Stimulated activated CD8-positive, alpha-beta memory T cell treated with anti-CD3 and anti-CD28 coated beads, Interleukin-15, amount 100 ng/mL, for 48 hours (primary cell): ENCODE measurements at places on chromosomes 12 and 14.

DNA sequence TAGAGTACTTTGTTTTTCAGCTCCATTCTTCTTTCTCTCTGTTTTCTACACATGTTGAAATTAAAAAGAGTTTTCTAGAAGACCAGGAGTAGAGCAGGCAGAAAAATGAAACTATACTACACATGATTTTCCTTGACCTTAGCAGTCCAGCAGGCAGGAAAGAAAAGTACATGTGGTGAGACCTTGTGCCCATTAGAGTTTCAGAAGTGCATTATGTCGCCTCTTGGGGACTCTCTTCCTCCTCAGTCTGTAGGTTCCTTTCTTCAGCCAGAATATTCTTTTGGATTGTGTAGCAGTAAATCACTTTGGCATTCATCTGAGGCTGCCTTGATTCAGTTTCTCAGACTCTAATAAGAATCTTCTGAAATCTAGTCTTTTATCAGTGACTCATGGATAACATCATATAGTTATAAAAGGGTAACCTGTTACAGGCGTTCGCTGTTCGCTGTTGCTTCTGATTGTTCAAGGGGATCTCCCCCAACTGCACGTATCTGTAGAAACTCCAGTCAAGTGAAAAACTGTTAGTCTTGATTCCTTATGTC is 161.8 kb downstream of the ANO4 start:
- DNase-seq: no peak

DNA sequence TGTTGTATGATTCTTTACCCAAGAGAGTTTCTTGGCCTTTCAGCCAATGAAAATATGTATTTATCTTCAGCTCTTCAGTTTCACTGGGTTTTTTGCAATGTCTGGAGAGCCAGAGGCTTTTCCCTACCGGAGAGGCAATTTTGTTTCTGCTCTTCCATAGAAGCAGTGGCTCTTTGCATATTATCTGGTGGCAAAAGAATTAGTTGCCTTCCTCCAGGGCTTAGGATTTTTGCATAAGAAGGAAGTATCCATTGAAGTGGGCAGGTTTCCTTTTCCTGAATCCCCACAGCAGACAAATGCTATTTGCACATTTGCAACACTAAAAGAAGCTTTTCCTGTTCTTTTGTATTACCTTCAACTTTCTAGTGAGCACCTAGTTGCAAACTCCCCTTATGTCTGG is 75.2 kb downstream of the NTS start:
- no peak for DNase-seq

GRCh38 chr12:3389986-3390385 is 101.0 kb upstream of the PRMT8 start:
- DNase-seq: no peak

GRCh38 chr14:86003998-86004397 is 474.1 kb downstream of the FLRT2 start:
- DNase-seq: no peak

DNA sequence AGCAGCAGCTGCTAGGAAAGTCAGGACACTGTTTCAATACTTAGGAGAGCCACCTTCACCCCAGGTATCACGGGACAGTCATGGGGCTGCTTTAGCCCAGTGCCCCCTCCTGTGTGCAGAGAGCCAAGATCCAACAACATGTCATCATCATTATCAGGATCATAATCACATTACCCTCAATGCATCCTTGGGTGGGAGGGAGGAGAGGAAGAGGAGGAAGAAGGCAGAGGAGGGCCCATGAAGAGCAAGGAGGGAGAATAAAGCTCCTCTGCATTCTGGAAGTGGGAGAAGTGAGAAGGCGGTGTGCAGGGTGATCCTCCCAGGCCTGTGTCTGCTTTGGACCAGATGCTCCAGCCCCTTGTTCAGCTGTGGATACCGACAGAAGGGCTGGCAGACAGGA is 64.2 kb downstream of the TSPAN11 start:
- DNase-seq: no peak

- DNase-seq: no peak
Measured at GRCh38 chr14:25252793-25253192, 202.8 kb upstream of the STXBP6 start.

DNA sequence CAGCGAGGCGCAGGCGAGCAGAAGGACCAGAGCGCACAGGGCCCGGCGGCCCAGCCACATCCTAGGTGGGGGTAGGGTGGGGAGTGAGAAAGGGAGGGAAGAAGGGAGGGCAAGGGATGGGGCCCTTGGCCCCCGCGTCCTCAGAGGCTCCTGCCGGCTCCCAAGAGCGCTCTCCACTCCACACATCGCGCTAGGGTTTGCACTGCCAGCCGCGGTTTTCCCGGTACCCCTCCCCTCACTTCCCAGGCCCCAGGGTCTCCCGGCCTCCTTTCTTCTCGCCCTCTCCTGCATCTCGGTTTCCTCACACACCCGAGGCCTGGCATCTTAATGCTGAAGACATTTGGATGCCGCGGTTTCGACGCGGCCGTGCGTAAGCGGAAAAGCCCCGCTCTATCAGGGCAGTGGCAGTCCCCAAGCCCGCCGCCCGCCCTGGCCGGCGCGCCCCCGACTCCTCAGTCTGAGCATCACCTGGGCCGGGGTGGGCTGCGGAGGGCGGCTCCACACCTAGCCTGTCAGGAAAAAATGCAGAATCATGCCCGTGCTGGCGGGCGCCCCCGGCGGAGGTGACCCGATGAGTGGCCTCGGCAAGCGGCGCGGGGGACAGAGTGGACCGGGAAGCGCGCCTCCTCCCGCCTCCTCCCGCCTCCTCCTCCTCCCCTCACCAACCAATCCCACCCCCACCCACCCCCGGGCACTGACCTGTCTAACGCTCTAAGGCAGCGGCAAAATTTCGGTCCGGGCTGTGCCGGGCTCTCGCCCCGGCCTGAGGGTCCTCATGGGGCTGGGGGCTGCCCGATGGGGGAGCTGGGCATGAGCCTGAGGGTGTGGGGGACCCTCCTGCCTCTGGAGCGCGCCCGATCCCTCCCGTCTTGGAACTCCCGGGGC is 686 bp downstream of the B4GALNT1 start:
- DNase-seq: no peak

- DNase-seq: no peak
Measured at GRCh38 chr12:89829434-89829975, 120.9 kb upstream of the ATP2B1 start.

GRCh38 chr12:32303174-32303549 is 96.2 kb upstream of the FGD4 start:
- DNase-seq: no peak

GRCh38 chr12:95083938-95084337 is 10.5 kb upstream of the NR2C1 start:
- DNase-seq: no peak

DNA sequence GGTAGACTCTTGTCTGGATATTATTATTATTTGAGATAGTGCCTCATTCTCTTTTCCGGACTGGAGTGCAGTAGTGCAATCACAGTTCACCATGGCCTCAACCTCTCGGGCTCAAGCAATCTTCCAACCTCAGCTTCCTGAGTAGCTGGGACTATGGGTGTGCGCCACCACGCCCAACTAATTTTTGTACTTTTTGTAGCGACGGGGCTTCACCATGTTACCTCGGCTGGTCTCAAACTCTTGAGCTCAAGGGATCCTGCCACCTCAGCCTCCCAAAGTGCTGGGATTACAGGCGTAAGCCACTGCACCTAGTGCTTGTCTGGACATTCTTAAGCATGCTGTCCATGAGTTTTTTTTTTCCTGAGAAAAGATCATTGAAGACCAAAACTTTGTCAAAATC is 498.9 kb upstream of the RGS6 start:
- DNase-seq: no peak

DNA sequence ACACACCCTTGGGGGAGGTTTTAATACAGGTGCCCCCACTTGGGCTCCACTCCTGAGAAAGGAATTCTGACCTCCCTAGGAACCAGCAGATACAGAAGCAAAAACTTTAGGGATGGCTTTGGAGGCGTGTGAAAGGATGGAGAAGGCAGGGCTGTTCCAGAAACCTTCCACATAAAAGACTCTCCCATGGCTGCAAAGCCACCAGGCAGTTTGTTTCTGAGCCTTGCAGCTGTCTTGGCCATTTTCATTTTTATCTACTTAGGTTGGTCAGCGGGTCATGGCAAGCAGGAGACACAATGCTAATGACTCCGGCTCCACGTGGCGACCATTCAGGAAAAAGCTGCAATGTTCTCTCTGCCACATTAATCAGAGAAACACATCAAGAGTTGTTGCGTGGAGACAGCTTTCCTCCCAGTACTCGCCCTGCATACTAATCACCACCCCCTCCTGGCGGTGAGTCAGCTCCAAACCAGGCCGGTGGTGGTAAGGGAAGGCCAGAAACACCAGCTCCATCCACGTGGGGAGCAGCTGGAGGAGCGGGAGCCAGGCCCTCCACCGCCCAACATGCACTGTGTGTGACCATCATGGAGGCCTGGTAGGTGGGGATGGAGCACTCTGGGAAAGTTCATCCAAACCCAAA is 30.9 kb upstream of the IRF2BPL start:
- DNase-seq: no peak

GRCh38 chr12:25017336-25017735 is 68.4 kb upstream of the BCAT1 start:
- no peak for DNase-seq

DNA sequence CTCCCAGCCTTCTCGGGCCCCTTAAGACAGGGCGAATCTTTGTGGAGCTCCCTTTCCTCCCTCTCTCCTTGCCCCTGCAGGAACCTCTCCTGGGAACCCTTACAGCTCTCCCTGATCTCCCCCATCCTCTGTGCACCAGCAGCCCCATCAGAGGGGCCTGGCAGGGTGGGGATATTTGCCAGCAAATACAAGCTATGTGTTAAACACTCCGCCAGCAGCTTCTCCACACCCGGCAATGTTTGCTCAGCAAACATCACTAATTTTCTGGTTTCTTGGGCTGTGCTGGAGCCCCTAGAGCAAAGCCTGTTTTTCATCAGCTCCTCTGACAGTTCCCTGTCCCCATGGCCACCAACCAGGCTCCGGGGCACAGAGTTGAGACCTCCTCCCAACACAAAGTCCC is 147.5 kb upstream of the LHX5 start:
- DNase-seq: no peak

- no peak for DNase-seq
Measured at GRCh38 chr12:104218935-104219334, 3.4 kb downstream of the TXNRD1 start.

GRCh38 chr12:111686574-111687105 is 787 bp downstream of the ACAD10 start:
- no peak for DNase-seq

DNA sequence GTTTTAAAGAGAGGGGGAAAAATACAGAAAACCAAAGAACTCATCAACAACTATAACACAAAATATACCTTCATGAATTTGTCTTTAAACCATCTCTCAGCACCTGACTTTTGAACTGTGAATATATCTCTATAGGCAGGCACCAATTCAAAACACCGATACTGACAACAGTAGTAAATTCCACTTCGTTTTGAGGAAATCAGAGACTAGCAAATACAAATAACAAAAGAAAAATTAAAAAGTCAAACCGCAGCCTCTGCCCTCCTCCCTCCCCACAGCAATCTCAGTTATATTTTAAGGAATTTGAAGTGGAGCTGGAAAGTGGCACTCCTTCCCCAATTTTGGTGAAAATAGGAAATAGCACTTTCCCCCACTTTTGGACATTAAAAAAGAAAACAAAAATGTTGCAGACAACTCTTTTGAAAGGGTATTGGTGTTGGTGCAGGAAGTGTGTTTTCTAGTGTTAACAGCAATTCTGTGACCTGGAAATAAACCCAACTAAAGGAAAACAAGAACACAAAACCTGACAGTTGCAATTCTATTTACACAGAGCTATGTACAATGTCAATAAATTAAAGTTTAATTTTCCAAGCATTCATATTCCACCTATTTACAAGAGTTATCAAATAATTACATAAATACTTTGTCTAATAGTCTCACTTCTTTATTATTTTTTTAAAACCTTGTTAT is 13.5 kb downstream of the TBX3 start:
- no peak for DNase-seq

- DNase-seq: no peak
Measured at GRCh38 chr12:101619858-101620761, 25.3 kb downstream of the MYBPC1 start.

DNA sequence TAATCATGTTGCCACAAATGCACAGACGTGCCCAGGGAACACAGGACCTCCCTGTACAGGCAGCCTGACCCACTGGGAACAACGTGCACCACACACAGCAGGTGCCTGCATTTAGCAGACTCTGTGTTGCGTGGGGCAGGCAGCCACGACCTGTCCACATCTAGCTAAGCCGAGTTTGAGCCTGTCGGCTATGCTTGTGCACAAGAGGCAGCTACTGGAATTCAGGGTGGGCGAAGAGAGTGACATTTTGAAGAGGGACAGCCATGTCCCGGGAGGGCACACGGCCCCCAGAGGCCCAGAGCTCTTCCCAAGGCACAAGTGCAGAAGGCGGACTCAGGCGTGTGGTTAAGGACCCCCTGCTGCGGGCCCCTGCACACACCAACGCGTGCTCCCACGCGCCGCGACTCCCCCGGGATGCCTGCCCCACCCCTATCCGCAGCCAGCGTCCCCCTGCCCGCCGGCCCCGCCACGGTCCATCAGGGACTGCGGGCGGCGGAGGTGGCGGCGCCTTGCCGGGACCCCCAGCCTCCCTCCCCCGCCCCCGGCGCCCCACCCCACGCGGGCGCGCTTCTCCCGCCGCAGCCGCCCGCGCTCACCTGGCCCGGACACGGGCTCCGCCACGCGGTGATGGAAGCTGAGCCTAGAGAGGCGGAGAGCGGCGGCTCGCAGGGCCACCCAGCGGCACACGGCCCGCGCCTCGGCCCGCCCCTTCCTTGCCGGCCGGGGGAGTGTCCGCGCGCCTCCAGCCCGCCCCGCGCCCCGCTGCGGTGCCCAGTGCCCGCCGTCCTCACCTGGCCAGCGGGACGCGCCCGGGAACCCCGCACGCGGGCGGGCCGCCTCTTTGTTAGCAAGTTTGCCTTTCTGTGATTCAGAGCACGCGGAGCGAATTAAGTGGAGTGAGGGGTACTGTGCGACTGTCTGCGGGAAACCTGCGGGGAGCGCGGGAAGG is 125.3 kb upstream of the PRMT8 start:
- DNase-seq: no peak

- no peak for DNase-seq
Measured at GRCh38 chr12:67650388-67651131, 2.0 kb downstream of the DYRK2 start.

GRCh38 chr12:80186727-80187217 is 87.4 kb downstream of the OTOGL start:
- no peak for DNase-seq

- DNase-seq: no peak
Measured at GRCh38 chr12:62127516-62127915, 132.7 kb upstream of the USP15 start.

DNA sequence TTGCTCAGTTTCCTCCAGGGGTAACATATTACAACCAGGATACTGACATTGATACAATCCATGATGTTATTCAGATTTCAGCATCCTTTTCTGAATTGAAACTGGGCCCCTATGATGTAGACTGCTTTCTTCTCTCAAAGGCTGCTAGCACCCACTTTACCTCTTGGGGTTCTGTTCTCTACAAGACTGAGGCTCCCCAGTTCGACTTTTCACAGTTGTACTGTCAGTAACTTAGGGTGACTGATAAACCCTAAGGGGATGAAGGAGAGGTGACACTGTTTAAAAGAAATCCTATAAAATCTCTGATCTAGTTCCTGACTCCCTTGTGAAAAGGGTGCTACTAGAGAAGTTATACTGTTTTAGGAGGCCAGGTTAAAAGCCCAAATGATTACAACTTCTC is 818 bp downstream of the VPS33A start:
- DNase-seq: no peak

- DNase-seq: no peak
Measured at GRCh38 chr14:99325016-99325415, 53.0 kb upstream of the BCL11B start.

- DNase-seq: no peak
Measured at GRCh38 chr14:32560209-32560857, 231.2 kb downstream of the AKAP6 start.

GRCh38 chr12:7058850-7059395 is 1.6 kb upstream of the C1S start:
- DNase-seq: no peak
